Foreskin fibroblast (primary cell): ENCODE measurements at places on chromosomes 3 and 15.

- DNase-seq, result peak; percentile 53
These were observed 80.2 kb downstream of the WNT5A start for GRCh38 chr3:55406696-55407425.

GRCh38 chr3:160287666-160288065 is 62.4 kb downstream of the C3orf80 start:
- DNase-seq, result no peak

- DNase-seq, result peak; percentile 67
These were observed at the start of gene FSTL1 for GRCh38 chr3:120450600-120451271. TSS of gene FSTL1 (minus strand) at chr3:120450992. CDS start at chr3:120450746, 246 bp downstream.

- DNase-seq, result peak; percentile 9
These were observed 138.8 kb upstream of the PLXND1 start for GRCh38 chr3:129745253-129745652.

- DNase-seq, result peak; percentile 69
These were observed 34.1 kb downstream of the ZNF710 start for GRCh38 chr15:90035095-90035839.

DNA sequence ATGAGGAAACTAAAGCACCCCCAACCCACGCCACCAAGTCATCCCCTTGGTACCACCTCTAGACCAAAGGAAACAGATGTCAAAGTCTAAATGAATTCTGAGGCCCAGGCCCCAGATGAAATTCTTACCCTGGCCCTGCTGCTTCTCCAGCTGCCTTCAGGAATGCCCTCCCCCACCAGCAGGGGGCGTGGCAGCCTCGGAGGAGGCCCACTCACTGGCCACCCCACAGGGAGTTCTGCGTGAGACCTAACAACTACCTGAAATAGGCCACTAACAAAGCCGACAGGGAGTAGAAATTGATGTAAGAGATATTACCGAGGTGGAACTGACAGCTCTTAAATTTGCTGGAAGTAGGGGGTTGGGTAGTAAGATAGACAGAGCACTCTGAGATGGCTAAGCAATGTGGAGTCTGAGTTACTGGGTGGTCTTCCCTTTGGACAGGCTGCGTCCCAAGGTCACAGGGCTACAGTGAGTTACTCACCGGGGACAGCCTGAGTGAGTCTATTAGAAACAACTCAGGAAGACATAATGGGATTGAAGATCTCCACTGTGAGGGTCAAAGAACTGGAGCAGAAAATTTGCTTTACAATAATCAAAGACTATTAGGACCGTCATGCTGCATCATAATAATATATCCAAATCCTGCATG is 240.7 kb downstream of the SHOX2 start:
- peak; percentile 17 for DNase-seq

GRCh38 chr3:30625541-30626438 is 19.4 kb downstream of the TGFBR2 start:
- peak; percentile 56 for DNase-seq

DNA sequence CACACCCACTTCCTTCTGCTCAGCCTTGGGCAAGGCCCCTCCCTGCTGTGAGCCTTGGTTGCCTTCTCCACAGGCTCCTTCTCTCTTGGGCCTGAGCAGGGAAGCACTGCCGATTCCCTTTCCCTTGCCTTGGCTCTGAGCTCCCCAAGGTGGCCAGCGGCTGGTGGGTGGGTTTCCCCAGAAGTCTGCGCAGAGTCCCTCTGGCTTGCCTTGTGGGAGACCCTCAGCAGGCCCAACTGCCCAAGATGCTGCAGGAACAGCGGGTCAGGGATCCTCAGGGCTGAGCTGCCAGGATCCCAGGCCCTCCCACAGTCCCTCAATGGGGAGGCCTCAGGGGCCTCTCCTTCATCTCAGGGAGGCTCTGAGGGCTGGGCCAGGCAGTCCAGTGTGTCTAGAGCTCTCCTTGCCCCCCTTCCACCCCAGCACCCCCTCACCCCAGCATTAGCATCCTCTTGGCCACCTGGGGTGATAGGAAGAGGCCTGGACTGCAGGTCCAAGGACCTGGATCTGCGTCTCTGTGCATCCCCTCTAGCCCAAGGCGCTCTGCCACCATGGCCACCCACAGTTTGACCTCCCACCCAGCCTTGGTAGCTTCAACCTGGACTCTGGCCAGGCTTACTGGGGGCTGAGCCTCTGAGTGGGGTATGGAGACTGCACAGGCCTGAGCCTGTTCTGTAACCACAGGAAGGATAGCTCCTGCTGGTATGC is 68.6 kb downstream of the EXOG start:
- no peak for DNase-seq

DNA sequence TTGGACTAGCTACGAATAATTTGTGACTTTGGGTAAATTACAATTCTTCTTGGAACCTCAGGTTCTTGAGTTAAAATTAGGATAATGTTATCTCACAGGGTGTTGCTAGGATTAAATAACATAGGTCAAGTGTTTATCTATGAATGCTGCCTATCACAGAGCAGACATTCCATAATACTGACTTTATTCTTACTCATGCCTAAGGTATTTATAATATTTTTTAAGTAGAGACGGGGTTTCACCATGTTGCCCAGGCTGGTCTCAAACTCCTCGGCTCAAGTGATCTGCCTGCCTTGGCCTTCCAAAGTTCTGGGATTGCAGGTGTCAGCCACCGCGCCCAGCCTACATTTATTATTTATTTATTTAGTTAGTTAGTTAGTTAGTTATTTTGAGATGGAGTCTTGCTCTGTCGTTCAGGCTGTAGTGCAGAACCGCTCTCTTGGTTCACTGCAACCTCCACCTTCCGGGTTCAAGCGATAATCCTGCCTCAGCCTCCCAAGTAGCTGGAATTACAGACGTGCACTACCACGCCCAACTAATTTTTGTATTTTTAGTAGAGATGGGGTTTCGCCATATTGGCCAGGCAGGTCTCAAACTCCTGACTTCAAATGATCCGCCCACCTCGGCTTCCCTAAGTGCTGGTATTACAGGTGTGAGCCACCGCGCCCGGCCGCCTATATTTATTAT is 741 bp upstream of the ZNF106 start:
- DNase-seq, result peak; percentile 54

DNA sequence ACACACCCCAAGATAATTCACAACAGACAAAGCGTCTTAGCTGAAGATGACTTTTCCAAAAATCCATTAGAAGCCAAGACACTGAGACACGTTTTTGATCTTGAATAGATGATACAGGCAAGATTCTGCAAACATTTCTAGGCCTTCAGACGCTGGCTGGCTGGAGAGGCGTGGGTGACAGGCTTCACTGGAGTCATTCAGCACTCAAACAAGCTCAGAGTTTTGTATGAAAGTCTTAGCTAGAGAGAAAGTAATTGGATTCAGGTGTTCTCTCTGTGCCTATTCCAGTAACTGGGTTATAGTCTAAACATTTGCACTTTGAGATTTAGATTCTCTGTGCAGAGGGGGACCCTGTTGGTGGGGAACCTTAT is 147.7 kb upstream of the BHLHE40 start:
- no peak for DNase-seq

GRCh38 chr3:113262304-113262665 is 50.9 kb downstream of the BOC start:
- DNase-seq, result no peak

DNA sequence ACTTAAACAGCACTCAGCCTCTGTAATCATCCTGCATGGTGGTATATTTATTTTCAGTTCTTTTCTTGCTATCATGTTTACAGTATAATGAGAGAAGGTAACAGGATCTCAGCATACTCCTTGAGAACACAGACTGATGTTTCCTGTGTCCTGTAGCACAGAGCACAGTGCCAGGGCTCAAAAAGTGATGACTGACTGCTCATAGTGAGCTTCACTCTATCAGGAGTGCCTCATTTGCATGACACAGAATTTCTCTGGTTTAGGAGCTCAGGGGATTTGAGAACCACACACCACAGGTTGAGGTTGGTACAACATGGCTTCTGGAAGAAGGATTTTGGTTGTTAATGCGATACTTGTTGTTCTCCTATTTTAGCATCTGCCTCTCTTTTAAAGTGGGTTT is 68.5 kb upstream of the SLC2A2 start:
- DNase-seq, result no peak

GRCh38 chr3:179181993-179182551 is 33.9 kb downstream of the PIK3CA start:
- peak; percentile 36 for DNase-seq

DNA sequence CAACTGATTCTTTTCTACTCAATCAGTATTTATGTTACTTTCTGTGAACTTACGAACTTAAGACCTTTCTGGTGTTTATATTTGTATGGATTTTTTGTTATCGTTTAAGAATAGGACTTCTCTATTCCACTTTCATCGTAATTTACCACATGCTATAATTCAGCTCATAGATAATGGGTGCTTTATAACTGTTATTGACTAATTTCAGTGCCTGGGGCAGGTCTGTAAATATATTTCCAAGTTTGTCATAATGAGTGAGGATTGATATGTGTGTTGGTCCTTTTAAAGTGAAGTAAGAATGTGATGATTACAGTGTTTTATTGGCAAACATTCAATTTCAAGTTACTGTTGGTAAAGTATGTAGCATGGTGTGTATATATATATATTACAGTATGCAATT is 1.8 kb upstream of the NAALADL2 start:
- no peak for DNase-seq

- no peak for DNase-seq
These were observed 11.3 kb downstream of the RYR3 start for GRCh38 chr15:33322091-33322490.

DNA sequence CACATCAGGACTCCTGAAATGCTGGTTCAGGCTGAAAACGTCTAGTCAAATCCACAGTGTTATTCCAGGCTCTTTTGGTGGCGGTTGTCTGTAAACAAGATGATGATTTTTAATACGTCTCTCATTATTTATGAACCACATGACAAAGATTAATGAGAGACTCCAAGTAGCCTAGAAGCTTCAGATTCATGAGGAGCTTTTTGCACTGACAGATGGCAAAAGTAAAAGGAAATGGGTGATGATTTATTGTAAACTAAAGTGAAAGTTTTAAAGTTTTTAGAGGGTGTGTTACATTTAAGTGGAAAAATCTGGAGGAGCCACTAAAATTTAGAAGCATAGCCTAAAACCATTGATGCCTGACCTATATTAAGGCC is 77.0 kb downstream of the BBX start:
- no peak for DNase-seq

DNA sequence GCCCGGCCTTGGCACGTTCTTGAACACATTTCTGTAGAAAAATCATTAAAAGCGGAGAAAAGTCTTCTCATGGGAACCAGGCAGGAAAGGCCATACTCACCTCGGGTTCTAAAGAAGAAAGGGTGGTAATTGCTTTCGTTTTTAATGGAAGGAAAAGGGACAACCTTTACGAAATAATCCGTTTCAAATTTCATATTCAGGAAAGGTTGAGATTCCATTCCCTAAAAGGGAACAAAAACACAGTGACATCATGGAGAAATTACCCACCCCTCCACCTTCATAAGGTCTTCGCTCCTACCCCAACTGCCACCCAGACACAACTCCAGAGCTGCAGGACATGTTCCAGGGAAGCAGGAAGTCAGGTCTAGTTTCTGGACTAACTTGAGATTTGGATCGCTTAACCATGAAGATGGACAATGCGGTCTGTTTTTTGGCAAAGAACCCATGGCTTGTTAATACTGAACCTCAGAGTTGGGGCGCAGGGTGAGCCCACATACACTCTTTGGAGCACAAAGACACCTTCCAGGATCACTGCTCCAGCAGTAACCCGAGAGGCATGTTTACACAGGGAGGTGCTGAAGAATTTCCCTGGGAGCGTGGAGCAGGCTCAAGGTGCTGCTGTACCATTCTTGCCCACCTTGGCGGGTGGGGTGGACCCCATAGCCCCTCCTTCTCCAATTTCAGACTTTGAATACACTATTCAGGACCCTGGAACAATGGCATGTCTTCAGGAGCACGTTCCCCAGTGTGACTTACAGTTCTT is 49.2 kb downstream of the SPATA12 start:
- DNase-seq, result no peak

DNA sequence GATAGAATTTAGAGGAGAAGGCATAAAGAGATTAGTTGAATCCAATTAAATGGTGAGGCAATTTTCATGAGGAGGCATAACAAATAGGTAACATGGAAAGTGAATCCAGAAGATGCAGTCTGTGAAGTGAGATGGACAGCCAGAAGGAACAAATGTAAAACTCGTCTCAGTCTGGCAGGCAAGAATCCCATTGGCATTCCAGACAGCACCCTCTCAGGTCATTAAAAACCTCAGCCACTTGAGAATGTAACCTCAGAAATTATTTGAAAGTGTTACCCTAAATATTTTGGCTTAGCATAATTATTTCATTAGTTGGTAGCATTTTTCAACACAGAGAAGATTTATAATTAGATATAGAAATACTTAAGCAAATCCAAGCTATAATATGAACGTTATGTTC is 342.3 kb downstream of the LRRC3B start:
- DNase-seq, result no peak

GRCh38 chr15:101089579-101090427 is 162.0 kb downstream of the CHSY1 start:
- no peak for DNase-seq

- no peak for DNase-seq
These were observed 5.9 kb downstream of the ZDHHC23 start for GRCh38 chr3:113953677-113954076.
